ENCODE measurements at places on chromosomes 5 and 9.

DNA sequence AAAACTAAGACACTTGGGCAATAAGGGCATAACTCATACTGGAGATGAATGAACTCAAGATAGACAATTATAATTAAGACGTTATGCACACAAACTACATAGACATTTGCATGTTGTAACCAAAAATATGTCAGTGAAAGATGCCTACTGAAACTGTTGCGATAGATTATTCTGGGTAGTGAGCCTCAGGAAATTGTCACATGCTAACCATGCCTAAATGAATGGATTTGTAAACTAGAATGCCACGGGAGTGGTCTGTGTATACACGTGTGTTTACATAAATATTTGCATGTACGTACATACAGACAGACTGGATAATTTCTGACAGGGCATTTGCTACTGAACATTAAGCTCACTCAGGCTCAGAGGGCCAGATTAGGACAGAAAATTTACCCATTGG, 1.2 kb downstream of the NIPSNAP3B start:
- no peak for DNase-seq

DNA sequence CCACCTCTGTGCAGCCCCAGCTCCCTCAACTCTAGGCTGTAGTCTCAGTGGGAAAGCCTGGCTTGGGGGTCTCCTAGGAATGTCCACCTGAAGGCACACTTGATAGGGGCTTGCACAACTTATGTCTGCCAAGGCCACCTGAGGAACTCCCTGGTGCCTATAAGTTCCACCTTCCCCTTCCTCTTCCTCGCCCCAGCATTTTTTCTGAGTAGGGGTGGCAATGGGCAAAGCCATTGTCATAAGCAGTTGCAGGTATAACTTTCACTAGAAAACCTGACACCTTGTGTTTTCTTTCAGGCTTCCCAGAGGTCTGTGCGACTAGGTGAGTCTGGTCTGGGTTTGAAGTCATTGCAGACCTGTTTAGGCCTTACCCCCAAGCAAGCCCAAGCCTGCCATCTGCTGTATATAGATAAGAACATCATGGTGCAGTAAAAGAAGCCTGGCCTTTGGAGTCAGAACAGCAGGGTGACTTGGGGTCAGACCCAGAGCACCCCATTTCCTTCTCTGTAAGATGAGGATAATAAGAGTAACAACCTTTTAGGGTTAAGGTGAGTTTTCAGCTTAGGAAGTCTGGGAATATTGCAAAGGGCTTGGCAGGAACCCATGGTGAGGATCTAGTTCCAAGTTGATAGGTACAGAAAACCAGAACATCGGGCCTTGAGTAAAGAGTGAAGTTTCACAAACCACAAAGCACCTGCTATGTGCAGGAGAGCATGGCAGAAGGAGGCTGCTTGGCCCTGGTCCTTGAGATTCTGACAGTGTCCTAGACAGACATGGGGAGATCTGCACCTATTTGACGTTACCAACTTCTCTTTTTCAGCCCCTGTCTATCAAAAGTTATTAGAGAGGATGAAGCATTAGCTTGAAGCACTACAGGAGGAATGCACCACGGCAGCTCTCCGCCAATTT, 33.8 kb downstream of the TGFBI start:
- no peak for DNase-seq

DNA sequence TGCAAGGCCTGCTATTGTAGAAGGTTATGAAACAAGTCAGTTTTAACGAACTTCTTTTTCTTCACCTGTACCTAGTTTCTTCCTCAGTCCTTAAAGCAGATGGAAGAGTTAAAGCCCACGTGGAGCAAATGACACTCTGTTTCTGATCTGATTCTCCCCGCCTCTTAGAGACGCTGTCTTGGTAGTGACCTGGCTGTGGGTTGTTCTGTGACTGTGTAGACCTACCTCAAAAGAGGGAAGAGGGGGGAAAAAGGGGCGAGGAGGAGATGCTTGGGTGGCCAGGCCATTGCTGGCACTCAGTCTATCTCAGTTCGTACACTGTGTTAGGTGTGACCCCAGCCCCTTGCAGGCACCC, 610 bp downstream of the GFRA3 start:
- no peak for DNase-seq

- no peak for DNase-seq
These were observed 72.8 kb upstream of the EFNA5 start for GRCh38 chr5:107743373-107744000.

- no peak for DNase-seq
These were observed 329.0 kb downstream of the ICE1 start for GRCh38 chr5:5751498-5751897.

GRCh38 chr9:94110821-94111252, 26.6 kb downstream of the PTPDC1 start:
- DNase-seq, result no peak

GRCh38 chr5:82425591-82425990, 147.4 kb upstream of the RPS23 start:
- DNase-seq, result no peak

DNA sequence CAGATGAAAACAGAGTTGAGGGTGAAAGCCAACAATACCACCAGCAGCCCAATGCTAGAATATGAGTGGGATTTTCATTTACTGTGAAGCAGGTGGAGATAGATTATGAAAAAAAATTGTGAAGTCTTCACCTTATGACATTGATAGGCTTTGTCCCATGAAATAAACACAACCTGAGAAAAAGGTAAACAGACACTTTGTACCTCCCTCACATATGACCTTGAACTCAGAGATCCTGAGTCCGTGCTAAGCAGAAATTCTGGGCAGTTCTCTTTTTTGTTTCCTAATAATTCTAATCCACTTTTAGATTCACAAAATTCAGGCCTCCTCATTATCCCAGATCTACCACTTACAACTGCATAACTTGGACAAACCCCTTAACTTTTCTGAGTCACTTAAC, 127.3 kb upstream of the RORB start:
- no peak for DNase-seq

- no peak for DNase-seq
These were observed 240.7 kb downstream of the CSNK1G3 start for GRCh38 chr5:123752552-123753179.

DNA sequence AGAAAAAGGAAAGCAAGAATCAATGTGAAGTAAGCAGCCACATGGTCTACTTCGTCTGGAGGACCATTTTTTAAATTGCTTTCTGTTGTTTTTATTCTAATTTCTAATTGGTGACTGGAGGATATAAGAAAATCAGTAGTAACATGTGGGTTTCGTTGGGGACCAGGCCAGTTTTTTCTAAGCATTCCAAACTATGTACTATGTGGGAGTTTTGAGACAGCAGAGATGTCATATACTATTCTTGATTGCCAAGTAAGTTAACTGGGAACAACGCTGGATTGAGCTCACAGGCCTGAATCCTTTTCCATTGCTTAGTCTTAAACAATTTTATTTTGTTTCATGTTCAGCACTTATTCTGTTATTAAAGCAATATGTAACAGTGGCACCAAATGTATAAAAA, 225.7 kb downstream of the TMEM167A start:
- DNase-seq, result no peak

- no peak for DNase-seq
These were observed 154.0 kb downstream of the WDR70 start for GRCh38 chr5:37532976-37533740.

DNA sequence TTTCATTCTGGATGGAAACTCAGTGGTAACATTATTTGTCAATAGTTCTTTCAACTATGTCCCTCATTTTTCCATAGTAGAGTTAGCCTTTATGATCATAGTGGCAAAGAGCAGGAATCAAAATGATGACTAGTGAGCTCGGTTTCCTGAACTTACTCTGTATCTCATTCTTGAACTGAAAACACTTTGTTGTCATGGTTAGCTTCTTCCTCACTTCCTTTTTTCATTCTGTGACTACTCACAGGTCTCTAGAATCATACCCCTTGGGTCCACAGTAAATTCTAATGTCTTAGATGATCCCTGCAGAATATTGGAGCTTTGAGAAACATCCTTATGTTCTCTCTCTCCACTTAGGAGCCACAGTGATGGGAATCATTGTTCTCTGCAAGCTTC, 29.4 kb upstream of the RECK start:
- DNase-seq, result no peak

DNA sequence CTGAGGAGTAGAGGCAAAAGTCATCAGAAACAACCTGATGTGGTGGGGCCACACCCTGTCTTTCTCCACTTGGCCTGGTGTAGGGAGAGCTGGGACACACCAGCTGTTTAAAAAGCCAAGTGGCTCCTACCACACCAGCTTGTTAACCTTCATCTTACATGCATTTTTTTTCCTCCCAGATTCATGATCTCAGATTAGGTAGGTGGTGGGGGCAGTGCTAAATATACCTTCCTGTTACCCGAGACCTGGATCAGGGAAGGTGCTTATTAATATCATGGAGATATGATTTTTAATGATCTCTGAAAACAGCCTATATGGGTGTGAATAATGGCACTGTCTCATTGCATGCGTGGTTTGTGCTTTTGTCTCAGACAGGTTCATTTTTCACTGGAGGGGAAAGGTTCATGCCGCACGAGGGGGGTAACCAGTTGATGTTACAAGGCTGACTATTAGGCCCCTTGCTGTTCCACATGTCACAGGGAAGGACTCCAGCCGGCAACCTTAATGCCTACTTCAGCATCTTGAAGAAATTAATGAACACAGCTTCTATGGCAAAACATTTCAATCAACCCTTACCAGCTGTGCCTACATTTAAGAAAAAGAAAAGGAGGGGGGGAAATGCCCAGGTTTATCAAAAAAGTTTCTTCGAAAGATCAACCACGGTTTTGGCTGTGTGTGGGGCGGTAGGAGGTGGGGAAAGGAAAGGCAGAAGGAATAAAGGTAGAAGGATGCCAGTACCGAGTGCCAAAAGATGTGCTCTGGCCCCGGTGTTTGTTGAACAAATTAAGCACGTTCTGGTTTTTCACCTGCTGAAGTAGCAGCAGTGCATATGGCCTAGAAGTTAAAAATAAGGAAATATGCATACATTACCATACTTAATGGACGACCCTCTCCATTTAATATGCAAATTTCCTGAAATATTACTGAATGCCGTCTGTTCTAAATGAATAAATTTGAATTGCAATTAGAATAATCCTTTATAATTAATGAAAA, 185.4 kb downstream of the EBF1 start:
- no peak for DNase-seq

DNA sequence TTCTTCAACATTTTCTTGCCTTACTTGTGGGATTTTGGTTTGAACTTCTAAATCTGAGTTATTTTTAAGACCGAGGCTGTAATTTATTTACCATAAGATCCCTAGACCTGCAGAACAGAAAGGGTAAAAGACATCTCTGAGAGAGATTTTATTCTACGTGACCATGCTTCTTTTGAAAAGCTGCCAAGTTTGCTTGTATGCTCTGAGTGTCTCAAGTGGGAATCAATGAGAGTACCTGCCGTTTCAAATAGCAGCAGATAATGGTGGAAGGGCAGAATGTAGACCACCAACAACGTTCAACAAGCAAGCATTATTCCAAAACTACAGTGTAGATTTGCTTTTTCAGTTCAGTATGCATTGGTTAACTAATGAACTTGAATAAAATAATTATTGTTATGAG, 108.6 kb upstream of the MINAR2 start:
- no peak for DNase-seq

GRCh38 chr5:40405230-40405629, 274.5 kb upstream of the PTGER4 start:
- DNase-seq, result no peak

GRCh38 chr5:180128671-180129261, 57.2 kb upstream of the RNF130 start:
- no peak for DNase-seq

DNA sequence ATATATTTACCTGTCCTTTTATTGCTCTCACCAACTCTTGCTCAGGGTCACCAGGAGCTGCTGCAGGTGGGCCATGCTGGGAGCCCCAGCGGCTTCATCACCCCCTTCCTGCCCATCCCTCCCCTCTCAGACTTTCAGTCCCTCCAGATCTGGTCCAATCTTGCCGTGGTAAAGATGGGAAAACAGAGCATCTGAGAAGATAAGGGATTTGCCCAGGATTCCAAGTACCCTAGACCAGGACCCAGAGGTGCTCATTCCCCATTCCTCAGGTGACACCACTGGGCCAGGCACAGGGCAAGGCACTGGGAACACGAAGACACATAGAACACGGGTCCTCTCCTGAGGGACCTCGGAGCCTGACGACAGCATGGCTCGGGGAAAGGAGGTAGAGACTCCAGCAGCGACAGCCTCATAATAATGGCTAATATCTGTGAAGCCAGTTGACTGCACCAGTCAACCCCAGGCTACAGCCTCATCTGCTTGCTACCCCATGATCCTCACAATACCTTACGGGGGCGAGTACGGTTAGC, 18.0 kb downstream of the TMOD1 start:
- DNase-seq, result no peak

- DNase-seq, result no peak
These were observed 18.6 kb upstream of the IFNB1 start for GRCh38 chr9:21096172-21096900.

- DNase-seq, result no peak
These were observed 44.3 kb downstream of the GLRA1 start for GRCh38 chr5:151880324-151880723.

- no peak for DNase-seq
These were observed 109.6 kb upstream of the PJA2 start for GRCh38 chr5:109519416-109519815.

DNA sequence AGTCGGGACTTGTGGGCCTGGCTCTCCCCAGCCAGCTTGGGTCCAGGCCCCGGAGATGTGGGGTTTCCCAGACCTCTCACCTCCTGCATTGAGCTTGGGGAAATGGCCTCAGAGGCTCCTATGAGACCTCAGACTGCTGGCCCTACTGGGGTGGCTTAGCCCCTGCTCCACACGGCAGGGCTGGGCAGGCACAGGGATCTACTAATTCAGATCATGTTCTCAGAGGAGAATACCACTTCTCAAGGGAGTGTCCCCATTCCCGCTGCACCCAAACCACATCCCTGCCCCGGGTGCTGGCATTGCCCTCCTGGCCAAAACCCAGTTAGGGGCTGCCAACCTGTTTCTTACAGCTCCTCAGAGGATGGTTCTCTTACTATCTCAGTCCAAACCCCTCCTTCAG, 82.1 kb upstream of the LMX1B start:
- no peak for DNase-seq

DNA sequence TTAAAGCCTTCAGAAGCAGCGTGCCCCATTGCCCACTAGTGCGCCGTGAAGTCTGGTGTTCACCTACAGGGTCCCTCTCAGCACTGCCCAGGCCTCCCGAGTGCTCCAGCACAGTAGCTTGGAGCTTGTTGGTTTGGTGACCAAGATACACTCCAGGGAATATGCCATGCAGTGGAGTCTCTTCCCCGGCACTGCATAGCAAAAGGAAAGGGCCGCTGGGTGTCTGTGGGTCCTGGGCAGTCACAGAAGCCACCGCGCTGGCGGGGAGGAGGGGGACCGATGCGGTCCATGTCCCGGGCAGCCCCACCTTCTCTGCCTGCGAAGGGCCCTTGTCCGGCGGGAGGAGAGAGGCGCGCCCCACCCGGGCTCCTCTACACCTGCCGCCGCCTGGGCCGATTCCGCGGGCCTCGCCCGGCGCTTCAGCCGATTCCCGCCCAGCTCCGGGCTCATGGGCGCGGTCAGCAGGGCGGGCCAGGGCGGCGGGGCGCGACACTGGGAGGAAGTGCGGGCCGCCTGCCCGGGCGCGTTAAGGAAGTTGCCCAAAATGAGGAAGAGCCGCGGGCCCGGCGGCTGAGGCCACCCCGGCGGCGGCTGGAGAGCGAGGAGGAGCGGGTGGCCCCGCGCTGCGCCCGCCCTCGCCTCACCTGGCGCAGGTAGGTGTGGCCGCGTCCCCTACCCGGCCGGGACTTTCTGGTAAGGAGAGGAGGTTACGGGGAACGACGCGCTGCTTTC, at the start of gene SYK:
Gene SYK, plus strand, starts transcription at position 579 of the 732 bp plus-strand sequence. CDS start 42,080 bp downstream, outside the sequence.
- DNase-seq, result peak; percentile 36
